H4 (cell line): ENCODE measurements at places on chromosomes 1 and 21. TPM values are rescaled to one million over a fixed set of nuclear protein-coding genes. Genes with fewer than 3 reads are reported as not detected.

The LCE2C gene
- total RNA-seq: not detected in 2 replicates

The CHODL gene
- total RNA-seq: 0.17 and 0.35 TPM in 2 replicates

The CD2 gene
- total RNA-seq: not detected in 2 replicates

The ANKRD35 gene
- not detected in 2 replicates for total RNA-seq

The TCP10L gene
- not detected in 2 replicates for total RNA-seq

The C1orf52 gene
- 15.2 and 16.6 TPM in 2 replicates for total RNA-seq

The LGR6 gene
- total RNA-seq: 0.29 TPM in 1 of 2 replicates, not detected in the other

The OR2L2 gene
- not detected in 2 replicates for total RNA-seq

The KLHDC7A gene
- 0.14 and 0.58 TPM in 2 replicates for total RNA-seq

The CSF1 gene
- total RNA-seq: 15.8 and 18.9 TPM in 2 replicates

The LHX8 gene
- 13.0 and 16.1 TPM in 2 replicates for total RNA-seq

The KRTAP21-2 gene
- total RNA-seq: not detected in 2 replicates

The LBR gene
- 50.3 and 54.7 TPM in 2 replicates for total RNA-seq
